ENCODE measurements at places on chromosomes 11 and 22. TPM values are rescaled to one million over a fixed set of nuclear protein-coding genes. Genes with fewer than 3 reads are reported as not detected.

Gene APOL6
- polyA plus RNA-seq, result 18.4 TPM

Gene RHOD
- polyA plus RNA-seq, result not detected

Gene MS4A6E
- polyA plus RNA-seq, result not detected

Gene PKP3
- polyA plus RNA-seq, result not detected

Gene CHRM1
- not detected for polyA plus RNA-seq

Gene LMO2
- 2.8 TPM for polyA plus RNA-seq

Gene LINC01488
- polyA plus RNA-seq, result not detected

Gene TMEM191B
- 1.7 TPM for polyA plus RNA-seq

Gene OMP
- polyA plus RNA-seq, result not detected

Gene APOA4
- not detected for polyA plus RNA-seq

Gene ZMAT5
- polyA plus RNA-seq, result 72.2 TPM

Gene TRIM66
- 0.48 TPM for polyA plus RNA-seq

Gene PRMT3
- polyA plus RNA-seq, result 4.2 TPM

Gene MRGPRX3
- polyA plus RNA-seq, result not detected

Gene MMP13
- polyA plus RNA-seq, result not detected

Measured in immature natural killer cell (primary cell).